ENCODE measurements at places on chromosomes 16 and 17.

- DNase-seq, result no peak
Observed at GRCh38 chr17:68197091-68197996, 50.5 kb upstream of the AMZ2 start.

GRCh38 chr17:78769196-78769773 lies 12.8 kb downstream of the CYTH1 start:
- DNase-seq, result no peak

DNA sequence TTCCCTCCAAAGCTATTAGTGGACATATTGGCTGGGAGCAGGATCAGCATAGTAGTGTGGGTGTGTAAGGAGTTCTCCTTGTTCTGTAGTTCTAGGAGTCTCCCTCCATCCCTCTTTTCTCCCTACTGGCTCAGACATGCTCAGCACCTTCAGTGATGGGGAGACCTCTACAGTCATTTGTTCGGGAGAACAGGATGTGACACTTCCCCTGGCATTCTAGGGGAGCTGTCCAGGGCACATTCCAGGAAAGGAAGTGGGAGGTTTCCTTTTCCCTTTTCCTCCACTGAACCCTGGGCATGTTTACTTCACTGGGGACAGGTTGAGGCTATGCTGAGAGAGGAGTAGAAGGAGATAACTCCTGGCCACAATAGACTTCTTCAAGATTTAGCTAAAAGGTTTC lies 86.5 kb downstream of the MYH13 start:
- no peak for DNase-seq

DNA sequence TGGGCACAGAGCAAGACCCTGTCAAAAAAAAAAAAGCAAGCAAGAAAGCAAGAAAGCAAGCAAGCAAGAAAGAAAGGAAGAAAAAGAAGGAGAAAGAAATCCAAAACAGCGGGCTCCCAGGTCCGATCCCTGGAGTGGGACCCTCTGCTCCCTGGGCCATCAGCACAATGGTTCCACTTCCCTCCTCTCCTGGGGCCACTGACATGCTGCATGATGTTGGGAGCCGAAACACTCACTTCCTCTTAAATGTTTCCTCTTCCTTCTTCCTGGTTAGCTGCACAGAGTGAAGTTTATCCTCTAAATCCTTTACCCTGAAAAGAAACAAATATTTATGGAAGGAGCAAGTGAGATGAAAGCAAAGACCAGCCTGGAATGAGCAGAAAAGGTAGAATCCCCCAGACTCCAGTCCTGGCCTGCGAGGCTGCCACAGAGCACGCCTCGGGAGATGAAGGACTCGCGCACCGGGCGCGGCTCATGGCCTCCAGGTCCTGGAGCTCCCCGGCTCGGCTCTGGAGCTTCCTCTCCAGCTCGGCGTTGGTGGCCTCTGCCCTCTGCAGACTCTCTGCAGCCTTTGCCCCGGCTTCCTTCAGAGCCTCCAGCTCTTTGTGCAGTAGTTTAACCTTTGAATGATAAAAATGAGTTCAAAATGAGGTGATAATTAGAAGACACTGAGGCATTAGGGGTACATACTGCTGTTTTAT lies 19.0 kb downstream of the CCDC57 start:
- no peak for DNase-seq

DNA sequence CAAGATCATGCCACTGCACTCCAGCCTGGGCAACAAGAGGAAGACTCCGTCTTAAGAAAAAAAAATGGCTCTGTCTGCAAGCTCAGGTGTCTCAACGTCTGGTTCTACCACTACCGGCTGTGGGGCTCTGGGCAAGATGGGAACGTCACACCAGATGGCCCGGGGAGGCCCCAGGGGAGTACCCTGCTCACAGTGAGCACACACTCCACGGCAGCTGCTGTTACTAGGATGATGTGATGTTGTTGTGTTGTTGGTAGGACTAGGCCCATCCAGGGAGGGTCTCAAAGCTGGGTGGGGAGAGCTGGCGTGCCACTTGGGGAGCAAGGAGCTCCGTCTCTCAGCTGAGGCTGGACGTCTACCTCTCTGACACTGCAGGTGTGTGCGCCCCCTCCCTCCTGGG lies 9.4 kb upstream of the NPTX1 start:
- no peak for DNase-seq

- DNase-seq, result no peak
Observed at GRCh38 chr16:47721006-47721637, 260.0 kb downstream of the PHKB start.

GRCh38 chr17:50944902-50945720 lies 79.0 kb upstream of the TOB1 start:
- DNase-seq, result peak; percentile 5

DNA sequence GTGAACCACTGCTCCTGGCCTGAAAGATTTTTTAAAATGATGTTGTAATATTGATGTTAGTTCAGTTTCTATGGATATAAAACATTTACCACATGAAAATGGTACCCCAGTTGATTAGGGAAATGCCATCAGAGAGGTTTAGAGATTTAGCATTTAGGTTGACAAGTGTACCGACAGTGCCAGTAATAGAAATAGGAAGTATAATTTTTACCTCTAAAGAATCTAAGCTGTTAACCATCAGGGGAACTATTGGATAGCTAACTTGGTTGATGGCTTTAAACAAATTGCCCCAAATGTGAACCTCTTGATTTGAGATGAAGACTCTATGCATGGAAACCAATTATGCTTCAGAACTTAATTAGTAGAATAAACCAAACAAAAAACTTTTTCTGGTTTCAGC lies 6.4 kb downstream of the CBFB start:
- DNase-seq, result no peak

Measured in uterus (tissue), 4 donors.